Smooth muscle cell of trachea (primary cell): ENCODE measurements at places on chromosomes 5 and 9. TPM values are rescaled to one million over a fixed set of nuclear protein-coding genes. Genes with fewer than 3 reads are reported as not detected.

Gene TAF11L14
- total RNA-seq = not detected in 2 replicates

Gene PKD2L2
- not detected in 2 replicates for total RNA-seq

Gene ELAVL2
- 0.15 and 0.17 TPM in 2 replicates for total RNA-seq

Gene TMEM215
- total RNA-seq = not detected in 2 replicates

Gene SOHLH1
- total RNA-seq = not detected in 2 replicates

Gene SEMA4D
- 0.58 and 0.66 TPM in 2 replicates for total RNA-seq

Gene CAAP1
- 19.2 and 19.5 TPM in 2 replicates for total RNA-seq

Gene NIPAL4
- total RNA-seq = under 0.01 TPM in 1 of 2 replicates, not detected in the other

Gene LCP2
- total RNA-seq = not detected in 2 replicates

Gene CTXN3
- not detected in 2 replicates for total RNA-seq
